GM12864 (cell line): ENCODE measurements at places on chromosomes 3 and 15.

- no peak for DNase-seq
Measured at GRCh38 chr3:73094951-73095350, 33.5 kb downstream of the EBLN2 start.

- DNase-seq = no peak
Measured at GRCh38 chr3:123520656-123521055, 64.2 kb downstream of the HACD2 start.

GRCh38 chr15:77904436-77904821, 173.1 kb downstream of the TBC1D2B start:
- no peak for DNase-seq

DNA sequence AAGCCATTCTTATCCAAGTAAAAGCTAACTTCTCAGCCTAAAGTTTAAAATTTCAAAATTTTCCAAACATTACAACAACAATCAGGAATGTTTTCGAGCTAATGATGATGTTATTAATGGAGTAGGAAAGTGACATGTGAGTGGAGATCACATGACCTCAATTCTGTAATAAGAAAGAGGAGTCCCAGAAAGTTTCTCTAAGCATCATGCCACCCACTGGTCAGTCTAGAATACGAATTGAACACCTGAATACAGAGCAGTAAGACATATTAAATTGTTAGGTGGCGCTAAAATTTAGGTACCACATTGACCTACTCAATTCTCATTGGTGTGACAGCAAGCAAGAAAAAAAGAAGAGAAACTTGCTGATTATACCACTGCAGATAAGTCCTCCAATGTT, 163.9 kb downstream of the DCLK3 start:
- DNase-seq = no peak

DNA sequence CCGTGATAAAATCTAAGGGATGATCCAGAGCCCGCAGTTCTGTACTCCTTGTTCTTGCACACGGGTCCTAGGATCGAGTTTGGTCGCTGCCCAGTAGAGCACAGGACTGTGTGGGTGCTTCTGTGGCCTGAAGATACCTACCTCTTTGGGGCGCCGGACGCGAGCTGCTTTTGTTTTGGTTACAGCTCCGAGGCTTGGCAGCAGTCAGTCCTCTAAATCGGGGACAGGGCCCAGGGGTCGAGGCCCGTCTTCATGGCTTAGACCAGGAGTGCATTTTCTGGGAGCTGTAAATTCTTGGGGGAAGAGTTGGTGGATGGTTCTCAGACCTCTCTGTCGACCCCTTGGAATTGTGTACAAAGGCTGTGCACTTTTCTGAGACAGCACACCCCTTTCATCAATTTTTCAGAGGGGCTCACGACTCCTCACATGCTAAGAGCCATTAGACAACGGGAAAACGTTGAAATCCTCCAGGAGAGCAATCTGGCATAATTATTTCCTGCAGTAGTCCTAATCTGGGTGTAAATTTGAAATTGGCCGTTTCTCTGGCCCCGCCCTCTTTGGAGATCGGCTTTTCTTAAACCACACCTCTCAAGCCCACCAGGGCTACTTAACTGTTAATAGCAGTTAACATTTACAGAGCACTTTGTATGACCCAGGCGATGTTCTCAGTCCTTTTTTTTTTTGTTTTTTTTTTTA, 928 bp downstream of the CEP97 start:
- no peak for DNase-seq

- DNase-seq = no peak
Measured at GRCh38 chr15:75076277-75076676, 52.9 kb downstream of the PPCDC start.

- no peak for DNase-seq
Measured at GRCh38 chr3:138862531-138862923, 27.8 kb upstream of the PIK3CB start.

DNA sequence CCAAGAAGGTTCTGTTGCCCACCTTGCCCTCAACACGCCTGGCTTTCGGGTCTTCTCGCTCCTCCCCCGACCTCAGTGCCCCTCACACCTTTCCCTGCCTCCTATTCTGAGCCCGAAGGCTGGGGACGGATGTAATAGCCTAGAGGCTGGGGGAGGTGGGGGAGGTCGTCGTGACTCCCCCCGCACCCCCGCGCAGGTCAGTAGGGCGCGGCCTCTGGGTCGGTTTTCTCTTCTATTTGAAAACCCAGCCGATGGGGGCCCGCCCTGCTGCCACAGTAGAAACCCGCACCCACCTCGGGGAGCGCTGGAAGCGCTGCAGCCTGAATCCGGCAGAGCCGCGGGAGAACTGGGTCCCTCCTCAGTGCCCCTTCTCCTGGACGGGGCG, 1.0 kb upstream of the RBPMS2 start:
- DNase-seq = no peak

- DNase-seq = no peak
Measured at GRCh38 chr3:116007000-116007399, 383.7 kb downstream of the GAP43 start.

- no peak for DNase-seq
Measured at GRCh38 chr15:63870487-63871209, 36.9 kb upstream of the HERC1 start.

- DNase-seq = no peak
Measured at GRCh38 chr3:150725548-150725947, 21.8 kb upstream of the ERICH6 start.

DNA sequence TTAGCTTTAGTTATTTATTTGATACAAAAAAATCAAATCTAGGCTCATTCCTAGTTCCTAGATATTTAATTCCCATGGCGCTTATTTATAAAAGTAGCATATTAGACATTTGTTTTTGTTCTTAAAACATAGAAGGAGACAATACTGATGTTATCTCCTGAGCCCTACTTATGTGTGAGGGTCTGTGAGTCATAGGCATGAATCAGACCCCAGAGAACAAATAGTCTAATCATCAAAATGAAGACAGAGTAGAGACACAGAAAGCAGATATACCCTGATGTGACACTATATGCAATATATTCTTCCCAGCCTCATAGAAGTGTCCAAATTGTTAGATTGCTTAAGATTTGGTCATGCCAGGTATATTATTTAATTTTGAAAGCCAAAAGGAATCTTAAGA, 44.9 kb downstream of the PEX5L start:
- DNase-seq = no peak

GRCh38 chr3:155853214-155854140, 750 bp downstream of the SLC33A1 start:
- no peak for DNase-seq

DNA sequence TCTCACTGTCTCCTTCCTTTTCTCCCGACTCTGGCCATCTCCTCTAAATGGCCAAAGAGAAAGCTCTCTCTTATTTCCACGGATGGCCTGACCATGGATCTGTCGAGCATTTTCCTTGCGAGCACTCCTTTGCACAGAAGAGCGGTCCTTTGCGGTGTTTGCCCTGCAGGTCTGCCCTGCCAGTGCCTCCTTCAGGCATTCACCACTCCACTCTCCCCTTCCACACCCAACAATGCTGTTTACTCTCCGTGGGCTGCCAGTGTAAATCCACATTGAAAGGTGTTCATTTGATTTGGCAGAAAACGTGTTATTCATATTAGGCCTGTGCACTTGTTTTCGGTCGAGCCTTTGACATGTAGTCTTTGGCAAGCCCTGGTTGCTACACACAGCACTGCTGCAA, 49.6 kb downstream of the CACNA2D3 start:
- no peak for DNase-seq

GRCh38 chr3:160125258-160125657, 100.0 kb upstream of the C3orf80 start:
- no peak for DNase-seq

DNA sequence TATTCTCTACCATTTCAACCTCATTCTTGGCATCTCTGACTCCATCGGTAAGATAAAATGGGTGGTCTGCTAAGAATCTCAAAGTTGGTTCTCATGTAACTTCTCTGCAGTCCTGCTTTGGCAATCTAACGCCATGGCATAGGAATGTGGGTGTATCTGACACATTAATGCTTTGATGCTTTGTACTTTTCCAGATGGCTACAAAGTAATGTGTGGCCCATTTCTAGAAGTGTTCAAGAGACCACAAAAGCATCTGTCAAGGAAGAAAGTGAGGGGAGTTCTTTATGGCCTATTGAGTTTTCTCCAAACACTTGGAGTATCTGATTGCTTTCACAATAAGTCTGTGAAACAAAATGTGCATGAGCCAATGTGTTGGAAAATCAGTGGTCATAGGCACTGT, 339.9 kb upstream of the TGFBR2 start:
- no peak for DNase-seq

- no peak for DNase-seq
Measured at GRCh38 chr15:50939911-50940310, 31.4 kb downstream of the AP4E1 start.

- no peak for DNase-seq
Measured at GRCh38 chr3:188546835-188547670, 393.1 kb downstream of the LPP start.

DNA sequence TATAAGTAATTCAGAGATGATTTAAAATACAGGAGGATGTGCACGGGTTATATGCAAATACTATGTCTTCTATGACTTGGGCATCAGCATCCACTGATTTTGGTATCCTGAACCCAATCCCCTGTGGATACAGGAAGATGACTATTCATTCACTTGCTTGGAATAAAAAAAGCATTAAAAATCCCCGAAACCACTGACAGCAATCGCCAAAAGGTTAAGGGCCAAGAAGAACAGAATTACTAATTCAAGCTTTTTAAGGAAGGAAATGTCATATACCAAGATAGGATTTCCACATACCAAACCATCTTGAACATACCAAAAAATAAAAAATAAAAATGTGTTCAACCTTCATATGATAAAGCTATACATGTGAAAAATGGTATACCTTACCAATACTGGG, 93.7 kb downstream of the DLG1 start:
- DNase-seq = no peak

- no peak for DNase-seq
Measured at GRCh38 chr3:158875700-158876099, 73.8 kb downstream of the MFSD1 start.

DNA sequence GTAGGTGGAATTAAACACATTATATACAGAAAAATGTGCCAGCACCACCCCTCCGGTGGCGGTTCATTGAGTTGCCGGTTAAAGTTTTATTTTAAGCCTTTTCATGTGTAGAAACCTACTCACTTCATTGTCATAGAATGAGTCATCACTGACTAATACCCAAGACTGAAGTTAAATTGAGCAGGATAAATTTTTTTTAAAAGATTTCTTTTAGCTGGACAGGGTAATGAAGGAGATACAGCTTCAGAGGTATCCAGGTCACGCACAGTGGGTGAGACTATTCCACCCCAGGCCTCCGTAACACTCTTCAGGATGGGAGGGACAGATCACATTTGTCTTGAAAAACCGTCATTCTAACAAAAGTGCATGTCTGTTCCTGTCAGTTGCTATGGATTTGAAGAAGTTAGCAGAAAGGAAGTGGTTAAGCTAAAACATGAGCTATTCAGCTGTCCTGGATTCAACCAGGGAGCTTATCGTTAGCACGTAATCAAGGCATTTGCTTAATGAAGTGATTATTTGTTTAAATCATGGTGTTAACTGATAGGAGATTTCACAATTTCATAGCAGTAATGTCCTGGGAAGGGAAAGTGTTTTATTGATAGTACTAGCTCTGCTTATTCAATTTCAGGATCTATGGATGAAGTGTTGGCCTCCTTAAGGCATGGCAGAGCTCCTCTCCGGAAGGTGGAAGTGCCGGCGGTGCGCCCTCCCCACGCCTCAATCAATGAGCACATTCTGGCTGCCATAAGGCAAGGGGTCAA, 23.4 kb downstream of the WHAMM start:
- DNase-seq = no peak

DNA sequence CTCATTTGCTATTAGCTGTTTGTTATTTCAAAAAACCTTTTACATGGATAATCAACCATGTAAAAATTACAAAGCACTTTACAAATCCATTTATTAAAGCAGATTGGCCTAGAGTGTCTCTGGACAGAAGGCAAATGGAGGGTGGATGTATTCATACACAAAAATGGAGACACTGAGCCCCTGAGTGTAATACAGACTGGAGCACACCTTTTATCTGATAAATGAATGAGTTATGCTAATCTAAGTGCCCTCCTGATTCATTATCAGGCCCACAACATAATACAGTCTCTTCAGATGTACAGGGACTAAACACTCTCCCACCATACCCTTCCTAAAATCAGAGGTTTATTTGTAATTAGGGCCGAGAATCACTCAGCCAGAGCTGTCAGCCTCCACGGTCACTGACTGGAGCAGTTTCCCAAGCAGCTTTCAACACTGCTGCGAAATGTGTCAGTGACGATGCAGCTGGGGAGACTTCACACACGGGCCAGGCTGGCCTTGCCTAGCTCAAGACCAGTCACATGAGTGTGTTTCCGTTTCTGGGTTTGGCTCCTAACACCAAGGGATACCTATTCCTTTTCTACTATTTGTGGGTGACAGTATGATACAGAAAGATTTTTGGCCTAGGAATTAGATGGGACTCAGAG, 271.8 kb downstream of the ZIC1 start:
- DNase-seq = no peak

- DNase-seq = no peak
Measured at GRCh38 chr15:66815318-66815717, 113.3 kb downstream of the SMAD6 start.

- no peak for DNase-seq
Measured at GRCh38 chr3:184177331-184177731, 2.7 kb downstream of the AP2M1 start.

GRCh38 chr3:141449424-141449823, 37.4 kb upstream of the RASA2 start:
- DNase-seq = no peak

GRCh38 chr3:45124352-45124751, 21.8 kb downstream of the CDCP1 start:
- no peak for DNase-seq

DNA sequence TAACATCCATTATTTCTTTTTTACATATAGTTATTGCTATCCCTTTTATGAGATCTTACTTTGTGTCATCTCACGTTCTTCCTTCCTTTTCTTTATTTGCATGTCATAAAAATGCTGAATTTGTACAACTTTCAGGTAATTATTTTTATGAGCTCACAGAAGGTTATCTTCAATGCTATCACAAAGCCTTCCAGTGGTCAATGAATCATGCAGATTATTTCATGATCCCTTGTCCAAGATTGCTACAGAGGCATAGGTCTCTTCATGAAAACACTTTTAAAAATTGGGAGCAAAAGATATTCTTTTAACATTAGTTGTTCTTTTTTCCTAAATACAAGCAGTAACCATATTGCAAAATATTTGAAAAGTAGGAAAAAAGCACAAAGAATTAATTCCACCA, 880.1 kb upstream of the NR2F2 start:
- DNase-seq = no peak

GRCh38 chr3:141680620-141681389, 57.3 kb upstream of the RNF7 start:
- no peak for DNase-seq
